ENCODE measurements at places on chromosomes 4 and X.

DNA sequence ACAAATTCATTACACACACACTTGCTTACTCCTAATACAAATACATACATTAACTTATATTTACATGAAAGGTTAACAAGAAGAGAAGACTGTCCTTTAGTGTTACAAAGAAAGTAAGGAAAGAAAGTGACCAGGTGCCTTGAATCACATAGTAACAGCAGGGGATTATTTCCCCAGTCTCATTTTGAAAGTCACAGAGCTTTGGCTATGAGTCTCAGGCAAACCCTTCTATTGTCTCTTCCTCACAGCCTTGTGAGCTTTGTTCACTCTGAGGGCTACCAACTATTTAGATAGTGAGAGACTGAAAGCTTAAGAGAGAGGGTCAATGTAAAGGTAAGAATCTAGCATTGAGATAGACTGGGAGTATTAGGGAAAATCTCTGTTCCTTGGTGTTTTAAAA is 161.6 kb downstream of the NPNT start:
- no peak for DNase-seq

GRCh38 chrX:31266203-31267076 is 194.6 kb upstream of the FTHL17 start:
- no peak for DNase-seq

- DNase-seq, result no peak
Measured at GRCh38 chr4:47824840-47825239, 13.0 kb downstream of the CORIN start.

DNA sequence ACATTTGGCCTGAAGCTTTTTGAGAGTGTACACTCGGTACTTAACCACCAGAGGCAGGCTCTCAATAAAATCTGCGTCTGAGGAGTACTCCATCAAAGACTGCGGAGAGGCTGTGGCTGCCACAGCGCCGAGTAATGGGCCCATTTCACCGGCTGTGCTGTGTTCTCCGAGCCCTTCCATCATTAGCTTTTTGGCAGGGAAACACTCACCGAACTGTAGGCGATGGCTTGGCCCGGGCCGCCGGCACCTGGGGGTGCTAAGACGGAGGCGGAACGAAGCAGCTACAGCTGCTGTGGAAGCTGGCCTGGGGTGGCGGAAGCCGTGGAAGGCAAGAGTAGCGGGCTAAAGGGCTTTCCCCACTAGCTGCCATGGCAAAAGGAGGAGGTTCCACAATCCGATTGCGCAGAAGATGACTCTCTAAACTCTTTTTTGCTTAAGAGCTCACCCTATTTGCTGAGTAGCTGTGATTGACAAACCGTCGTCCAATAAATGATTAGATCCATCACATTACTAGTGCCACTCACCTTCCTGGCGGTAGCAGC is 48.5 kb upstream of the PABPC1L2A start:
- no peak for DNase-seq

GRCh38 chr4:108010167-108010566 is 20.5 kb downstream of the HADH start:
- DNase-seq, result no peak

DNA sequence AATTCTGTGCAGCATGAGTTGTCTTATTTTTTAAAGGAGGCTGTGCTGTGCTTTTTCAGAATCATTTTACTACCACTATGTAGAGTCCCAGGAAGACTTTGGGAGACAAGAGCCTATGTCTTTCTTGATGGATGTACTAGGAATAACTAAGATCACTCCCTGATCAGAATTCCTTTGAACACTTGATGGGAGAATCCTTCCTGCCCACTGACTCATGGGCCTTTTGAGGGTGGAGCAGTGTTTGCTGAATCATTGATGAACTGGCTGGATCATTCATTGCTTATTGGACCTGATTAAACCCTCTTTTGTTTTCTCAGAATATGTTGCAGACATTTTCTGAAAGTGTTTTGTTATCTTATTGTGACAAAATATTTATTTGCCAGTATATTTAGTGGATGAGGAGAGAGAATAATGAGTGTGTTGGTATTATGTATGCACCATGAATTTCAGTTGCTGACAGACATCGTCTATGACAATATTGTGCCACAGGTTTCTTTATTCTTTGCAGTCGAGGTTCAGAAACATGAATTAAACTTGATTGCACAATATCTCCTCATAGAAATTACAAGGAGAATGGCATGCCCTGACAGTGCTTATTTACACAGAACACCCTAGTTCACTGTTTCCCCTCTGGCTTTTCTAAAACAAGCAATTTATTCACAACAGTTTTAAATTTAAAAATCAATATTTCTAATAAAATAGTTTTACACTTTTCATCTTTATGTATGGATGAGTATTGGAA is 36.3 kb downstream of the POU4F2 start:
- no peak for DNase-seq

GRCh38 chr4:70880739-70881138 is 21.4 kb upstream of the MOB1B start:
- no peak for DNase-seq

DNA sequence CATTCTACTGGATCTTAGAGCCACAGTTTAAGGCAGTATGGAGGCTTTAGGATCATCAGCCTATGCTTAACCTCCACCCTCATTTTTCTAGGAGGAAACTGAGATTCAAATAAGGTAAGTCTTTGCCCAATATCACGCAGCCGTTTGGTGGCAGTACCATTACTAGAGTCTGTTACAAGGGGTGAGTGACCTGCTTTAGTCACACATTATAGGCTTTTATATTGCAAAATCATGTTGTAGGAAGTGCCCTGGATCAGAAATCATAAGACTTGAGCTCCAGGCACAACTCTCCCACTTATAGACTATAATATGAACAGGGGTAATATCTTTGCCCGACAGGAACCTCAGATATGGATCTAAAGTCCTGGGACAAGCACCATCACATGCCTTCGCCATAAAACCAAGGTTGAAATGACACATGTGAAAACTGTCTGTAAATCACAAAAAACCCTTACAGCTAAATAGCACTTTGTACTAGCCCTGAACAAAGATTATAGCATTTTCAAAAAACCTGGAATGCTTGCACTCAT is 19.2 kb downstream of the HPSE start:
- no peak for DNase-seq

- no peak for DNase-seq
Measured at GRCh38 chr4:133131829-133132460, 17.1 kb upstream of the PCDH10 start.

DNA sequence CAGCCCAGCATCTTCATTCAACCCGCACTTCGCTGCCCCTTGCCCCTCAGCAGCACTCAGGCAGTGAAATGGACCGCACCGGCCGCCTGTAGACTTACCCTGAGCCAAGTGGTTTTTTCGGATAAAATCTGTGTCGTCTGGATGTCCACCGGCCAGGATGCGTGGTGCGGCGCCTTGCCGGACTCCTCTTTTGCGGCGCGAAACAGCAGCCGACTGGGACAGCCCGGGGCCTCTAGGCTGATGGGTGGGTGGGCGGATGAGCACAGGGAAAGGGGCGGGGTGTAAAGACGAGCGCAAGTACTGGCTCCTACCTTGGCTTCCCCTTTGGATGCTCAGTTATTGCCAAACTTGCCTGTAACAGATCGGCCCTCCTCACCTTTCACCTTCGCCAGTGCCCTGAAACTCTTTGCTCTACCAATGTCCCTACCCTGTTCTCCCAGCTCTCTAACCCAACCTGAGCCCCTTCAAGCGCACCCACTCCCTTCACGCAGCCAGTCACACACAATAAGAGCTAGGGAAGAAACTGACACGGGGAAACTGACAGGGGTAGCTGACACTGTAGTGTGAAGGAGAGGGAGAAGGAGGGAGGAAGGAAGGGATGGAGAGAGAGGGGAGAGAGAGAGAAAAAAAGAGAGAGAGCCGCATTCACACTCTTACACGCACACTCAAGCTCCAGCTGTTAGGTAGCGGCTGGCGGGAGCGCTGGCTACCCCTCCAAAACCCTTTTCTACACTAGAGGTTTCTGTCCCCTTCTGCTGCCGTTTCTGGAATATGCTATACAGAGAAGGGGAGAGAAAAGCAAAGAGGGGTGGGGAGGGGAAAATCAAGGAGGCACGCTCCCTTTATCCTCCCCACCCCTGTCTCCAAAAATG is 559 bp downstream of the TRPC5 start:
- no peak for DNase-seq

- DNase-seq, result no peak
Measured at GRCh38 chrX:65195621-65196020, 219.4 kb upstream of the ZC4H2 start.

- DNase-seq, result no peak
Measured at GRCh38 chrX:50858548-50858947, 44.6 kb upstream of the SHROOM4 start.

DNA sequence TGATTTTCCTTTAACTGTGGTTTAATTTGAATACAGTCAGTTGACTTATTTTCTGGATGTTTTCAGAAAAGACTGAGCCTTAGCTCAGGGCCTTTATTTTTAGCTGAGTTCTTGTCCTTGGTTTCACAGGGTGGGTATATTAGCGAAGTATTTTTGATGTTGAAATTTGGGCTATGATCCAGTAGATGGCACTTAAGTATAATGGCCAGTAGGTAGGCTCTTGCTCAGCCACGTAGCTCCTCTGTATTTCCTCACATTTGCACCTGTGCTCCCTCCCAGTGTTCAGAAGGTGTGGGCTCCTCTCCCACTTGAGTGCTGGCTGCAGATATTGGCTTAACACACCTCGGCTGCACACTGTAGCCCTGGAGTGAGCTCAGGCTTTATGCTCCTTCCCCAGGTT is 549.9 kb upstream of the AMOT start:
- DNase-seq, result no peak

- DNase-seq, result no peak
Measured at GRCh38 chrX:105167233-105167632, 53.3 kb downstream of the TEX13A start.

DNA sequence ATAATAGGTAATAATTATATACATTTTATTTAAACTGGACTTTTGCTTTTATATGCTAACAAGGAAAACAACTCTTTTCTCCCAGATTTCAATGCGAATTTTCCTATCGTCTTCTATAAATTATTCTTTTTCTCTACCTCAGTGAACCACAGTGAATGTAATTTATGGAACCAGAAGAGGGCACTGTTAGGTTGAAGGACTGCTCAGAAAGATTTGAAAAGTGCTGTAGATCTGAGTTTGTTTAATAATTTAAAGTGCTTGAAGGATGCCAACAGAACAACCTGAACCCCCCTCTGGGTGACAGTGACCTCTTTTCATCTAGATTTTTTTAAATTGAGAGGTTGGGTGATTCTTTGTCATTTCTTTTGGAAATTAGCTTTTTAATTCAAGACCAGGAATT is 54.9 kb downstream of the PHOX2B start:
- no peak for DNase-seq

- no peak for DNase-seq
Measured at GRCh38 chrX:110401135-110401534, 42.5 kb downstream of the RTL9 start.

DNA sequence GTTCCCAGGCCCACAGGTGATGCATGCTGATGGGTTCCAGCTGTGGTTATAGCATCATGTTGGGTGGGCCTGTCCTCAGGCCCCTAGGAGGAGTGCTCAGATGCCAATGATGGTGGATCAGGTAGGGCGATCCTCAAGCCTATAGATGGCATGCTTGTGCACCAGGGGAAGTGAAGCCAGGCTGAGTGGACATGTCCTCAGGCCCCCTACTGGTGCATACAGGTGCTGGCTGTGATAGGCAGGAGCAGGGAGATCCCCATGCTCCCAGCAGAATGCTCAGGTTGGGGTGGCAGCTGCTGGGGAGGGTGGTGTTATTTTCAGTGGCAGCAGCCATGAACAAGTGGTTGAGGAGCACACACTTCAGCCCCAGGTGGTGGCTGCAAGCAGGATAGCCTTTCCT is 96.0 kb downstream of the SMARCA1 start:
- DNase-seq, result no peak

- no peak for DNase-seq
Measured at GRCh38 chrX:73847991-73848390, 285.0 kb downstream of the CHIC1 start.

- DNase-seq, result no peak
Measured at GRCh38 chr4:38921151-38921550, 53.5 kb downstream of the FAM114A1 start.

DNA sequence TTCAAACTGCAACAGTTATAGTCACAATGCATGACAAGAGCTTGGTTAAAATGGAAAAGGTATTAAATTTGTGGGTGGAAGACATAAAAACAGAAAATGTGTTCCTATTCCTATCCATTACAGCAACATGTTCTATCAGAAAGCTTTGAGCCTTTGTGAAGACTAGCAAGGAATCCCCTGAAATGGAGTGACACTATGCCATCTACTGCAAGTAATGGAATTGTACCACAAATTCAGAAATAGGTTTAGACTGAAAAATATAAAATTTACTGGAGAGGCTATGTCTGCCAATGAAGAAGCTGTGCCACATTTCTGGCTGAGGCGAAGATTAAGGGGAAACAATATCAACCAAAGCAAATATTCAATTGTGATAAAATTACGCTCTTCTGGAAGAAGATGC is 247.9 kb downstream of the ADAM29 start:
- no peak for DNase-seq

- no peak for DNase-seq
Measured at GRCh38 chr4:145061318-145061920, 36.6 kb downstream of the ANAPC10 start.

DNA sequence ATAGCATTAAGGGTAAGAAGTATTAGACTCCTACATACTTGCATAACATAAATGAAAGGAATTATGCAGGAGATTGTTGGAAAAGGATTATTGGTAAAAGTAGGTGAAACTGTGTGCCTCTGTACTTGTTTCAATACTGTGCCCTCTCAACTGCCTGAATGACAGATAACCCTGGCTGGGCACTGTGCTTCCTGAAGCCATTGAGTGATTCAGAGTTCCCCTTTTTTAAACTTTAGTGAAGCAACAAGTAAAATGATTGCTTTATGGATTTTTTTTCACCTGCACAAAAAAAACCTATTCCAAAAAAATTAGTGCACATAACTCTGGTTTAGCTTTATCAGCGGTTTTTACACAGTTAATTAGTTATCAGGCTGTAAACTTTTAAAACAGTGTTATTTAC is 204.8 kb downstream of the TRAM1L1 start:
- DNase-seq, result no peak

- DNase-seq, result no peak
Measured at GRCh38 chr4:85777908-85778631, 303.1 kb downstream of the ARHGAP24 start.

DNA sequence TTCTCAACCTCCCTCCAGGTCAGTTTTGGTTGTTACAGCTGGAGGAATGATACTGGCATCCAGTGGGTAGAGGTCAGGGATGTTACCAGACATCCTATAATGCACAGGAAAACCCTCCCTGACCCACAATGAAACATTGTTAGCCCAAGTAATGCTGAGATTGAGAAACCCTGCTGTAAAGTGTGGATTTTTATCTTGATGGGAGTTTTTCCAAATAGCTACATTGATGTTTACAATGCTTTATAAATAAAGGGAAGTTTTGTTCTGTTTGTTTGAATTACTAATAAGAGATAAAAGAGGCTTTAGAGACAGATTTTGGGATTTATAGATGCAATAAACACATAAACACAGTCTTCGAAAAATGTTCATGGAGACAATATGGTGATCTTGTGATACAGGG is 194.0 kb upstream of the NUDT6 start:
- DNase-seq, result no peak

- DNase-seq, result no peak
Measured at GRCh38 chrX:48045410-48046311, 25.8 kb downstream of the ZNF630 start.

- no peak for DNase-seq
Measured at GRCh38 chr4:5143940-5144339, 92.7 kb downstream of the STK32B start.

All from activated CD8-positive, alpha-beta memory T cell treated with anti-CD3 and anti-CD28 coated beads, Interleukin-2, amount 50 U/mL, for 4 hours (primary cell).